ENCODE measurements at places on chromosomes 4 and X.
A peak's percentile ranks its signal among the peaks of the same experiment; 100 is the strongest.

- DNase-seq: no peak
Observed at GRCh38 chr4:149676076-149676475, 139.6 kb downstream of the IQCM start.

DNA sequence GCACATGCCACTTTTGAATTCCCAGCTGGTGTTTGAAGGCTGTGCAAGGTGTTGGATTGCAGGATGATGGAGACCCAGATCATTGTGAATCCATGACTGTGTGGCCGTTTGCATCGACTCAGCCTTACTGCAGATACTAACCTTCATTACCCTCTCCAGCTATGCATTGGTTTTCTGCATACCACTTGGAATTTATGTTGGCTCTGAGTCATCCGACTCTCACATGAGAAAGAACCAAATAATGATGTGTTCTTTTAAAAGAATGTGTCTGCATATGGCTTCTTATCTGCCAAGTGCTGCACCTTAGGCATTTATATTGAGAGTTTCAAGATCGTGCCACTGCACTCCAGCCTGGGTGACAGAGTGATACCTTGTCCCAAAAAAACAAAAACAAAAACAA lies 106.7 kb upstream of the PRKX start:
- peak; percentile 55 for DNase-seq

- DNase-seq: peak; percentile 78
Observed at GRCh38 chr4:19382993-19383756, 868.5 kb upstream of the SLIT2 start.

DNA sequence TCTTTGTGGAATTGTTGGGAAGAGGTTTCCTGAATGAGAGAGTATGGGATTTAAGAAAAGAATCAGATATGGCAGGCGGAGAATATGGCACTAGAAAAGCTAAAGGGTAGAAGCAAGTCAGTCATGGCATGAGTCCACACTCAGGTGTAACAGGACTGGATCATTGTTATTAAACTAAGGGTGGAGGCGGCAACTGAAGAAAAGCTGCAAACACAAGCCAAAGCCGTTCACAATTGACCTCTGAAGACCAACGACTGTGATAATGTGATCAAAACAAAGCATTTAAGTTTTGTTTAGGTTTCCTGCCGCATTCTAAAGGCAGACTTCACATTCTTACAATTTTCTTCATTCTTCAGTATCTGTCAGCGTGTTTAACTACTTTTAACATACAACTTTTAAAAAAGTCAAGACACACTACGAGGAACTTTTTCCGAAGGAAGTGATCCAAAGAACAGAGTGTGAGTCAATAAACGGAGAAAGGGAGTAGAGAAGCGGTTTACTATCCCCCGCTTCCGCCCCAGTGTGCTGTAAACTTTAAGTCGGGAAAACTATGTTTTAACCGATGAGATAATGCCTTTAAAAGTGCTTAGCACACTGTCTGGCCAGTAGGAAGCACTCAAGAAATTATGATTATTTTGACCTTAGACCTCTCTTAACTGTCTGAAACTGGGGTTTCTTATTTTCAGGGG lies 909 bp upstream of the SLAIN2 start:
- DNase-seq: peak; percentile 65

GRCh38 chr4:128227991-128228571 lies 59.5 kb downstream of the PGRMC2 start:
- no peak for DNase-seq

DNA sequence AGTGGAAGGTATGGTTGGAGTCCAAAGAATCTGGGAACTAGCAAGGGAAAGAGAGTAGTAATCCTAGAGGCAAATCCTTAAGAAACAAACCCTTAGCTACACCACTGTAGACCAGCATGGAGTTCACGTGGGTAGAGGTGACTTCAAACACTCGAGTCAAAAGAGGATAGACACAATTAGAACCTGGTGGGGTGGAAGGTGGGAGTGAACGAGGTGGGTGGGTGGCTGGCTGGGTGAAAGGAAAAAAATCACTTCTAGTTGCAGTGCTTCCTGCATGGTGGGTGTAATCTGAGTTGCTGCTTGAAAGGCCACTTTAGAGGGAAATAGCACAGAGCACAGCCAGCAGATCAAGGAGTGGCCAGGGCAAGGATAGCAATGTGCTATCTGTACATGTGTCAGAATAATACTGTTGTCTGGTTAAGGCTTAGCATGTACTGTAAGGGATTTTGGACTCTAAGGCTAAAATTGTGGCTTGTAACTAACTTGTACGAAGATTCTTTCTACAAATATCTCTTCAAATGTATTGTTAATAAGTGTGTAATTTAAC lies 356.2 kb downstream of the GRIA2 start:
- DNase-seq: no peak

GRCh38 chrX:13652287-13652793 lies 601 bp upstream of the TCEANC start:
- DNase-seq: peak; percentile 69

DNA sequence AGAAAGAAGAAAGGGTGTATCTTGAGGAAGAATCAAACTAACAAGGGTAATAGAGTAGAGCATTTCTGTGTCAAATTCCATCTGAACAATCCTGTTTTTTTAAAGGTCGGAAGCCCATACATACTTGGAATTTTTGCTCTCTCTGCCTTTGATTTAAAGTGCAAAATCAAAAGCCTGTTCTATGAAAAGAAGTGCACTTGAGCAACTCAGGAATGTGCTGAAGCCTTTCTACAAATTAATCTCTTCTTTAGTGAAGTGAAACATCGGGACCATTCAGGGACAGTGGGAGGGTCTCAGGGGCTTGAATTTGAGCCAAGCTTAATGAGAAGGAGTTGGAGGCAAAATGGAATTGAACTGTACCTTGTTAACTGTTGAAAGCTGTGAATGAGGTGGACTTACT lies 1008.5 kb upstream of the LCORL start:
- no peak for DNase-seq

DNA sequence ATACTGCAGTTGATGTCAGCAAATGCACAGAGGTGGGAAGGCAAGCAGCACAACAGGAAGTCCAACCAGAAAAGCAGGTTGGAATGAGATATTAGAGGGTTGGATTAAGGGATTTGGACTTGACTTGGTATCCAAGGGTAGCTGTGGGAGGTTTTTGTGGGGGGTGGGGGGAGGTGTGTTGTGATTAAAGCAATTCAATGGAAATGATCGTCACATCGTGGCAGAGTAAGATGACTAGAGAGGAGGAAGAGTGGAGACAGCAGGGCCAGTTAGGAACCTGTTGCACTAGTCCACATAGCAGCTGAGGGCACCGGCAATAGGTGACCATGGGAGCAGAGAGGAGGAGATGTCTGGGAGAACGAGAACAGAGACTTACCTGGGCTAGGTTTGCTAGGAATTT lies 2.4 kb downstream of the SLC25A43 start:
- DNase-seq: no peak

DNA sequence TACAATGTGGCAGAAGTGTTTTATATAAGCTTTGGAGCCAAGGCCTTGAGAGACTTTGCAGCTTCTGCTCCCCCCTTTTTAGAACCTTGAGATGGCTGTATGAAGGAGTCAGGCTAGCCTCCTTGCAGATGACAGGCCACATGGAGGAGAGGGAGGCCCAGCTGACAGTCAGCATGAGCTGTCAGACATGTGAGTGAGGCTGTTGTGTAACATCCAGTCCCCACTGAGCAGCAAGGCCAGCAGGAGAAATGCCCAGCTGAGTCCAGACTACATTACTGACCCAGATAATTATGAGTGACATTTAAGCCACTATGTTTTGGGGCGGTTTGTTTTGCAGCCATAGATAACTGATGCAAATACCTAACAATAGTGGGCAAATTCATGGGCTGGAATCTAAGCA lies 515.3 kb upstream of the ARX start:
- no peak for DNase-seq

DNA sequence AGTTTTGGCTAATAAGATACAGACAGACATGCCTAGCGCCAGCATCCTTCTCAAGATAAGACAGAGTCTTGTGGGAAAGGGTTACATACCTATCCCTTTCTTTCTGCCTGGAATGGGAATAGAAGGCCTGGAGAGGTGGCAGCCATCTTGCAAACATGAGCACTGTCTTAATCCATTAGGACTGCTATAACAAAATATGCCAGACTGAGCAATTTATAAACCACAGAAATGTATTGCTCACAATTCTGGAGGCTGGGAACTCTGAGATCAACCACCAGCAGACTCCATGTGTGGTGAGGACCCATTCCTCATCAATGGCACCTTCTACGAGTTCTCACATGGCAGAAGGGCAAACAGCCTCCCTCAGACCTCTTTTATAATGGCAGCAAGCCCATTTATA lies 26.5 kb upstream of the NEIL3 start:
- DNase-seq: no peak

- no peak for DNase-seq
Observed at GRCh38 chrX:10618961-10619360, 1.4 kb downstream of the MID1 start.

- DNase-seq: no peak
Observed at GRCh38 chr4:83230928-83231327, 53.7 kb downstream of the COQ2 start.

DNA sequence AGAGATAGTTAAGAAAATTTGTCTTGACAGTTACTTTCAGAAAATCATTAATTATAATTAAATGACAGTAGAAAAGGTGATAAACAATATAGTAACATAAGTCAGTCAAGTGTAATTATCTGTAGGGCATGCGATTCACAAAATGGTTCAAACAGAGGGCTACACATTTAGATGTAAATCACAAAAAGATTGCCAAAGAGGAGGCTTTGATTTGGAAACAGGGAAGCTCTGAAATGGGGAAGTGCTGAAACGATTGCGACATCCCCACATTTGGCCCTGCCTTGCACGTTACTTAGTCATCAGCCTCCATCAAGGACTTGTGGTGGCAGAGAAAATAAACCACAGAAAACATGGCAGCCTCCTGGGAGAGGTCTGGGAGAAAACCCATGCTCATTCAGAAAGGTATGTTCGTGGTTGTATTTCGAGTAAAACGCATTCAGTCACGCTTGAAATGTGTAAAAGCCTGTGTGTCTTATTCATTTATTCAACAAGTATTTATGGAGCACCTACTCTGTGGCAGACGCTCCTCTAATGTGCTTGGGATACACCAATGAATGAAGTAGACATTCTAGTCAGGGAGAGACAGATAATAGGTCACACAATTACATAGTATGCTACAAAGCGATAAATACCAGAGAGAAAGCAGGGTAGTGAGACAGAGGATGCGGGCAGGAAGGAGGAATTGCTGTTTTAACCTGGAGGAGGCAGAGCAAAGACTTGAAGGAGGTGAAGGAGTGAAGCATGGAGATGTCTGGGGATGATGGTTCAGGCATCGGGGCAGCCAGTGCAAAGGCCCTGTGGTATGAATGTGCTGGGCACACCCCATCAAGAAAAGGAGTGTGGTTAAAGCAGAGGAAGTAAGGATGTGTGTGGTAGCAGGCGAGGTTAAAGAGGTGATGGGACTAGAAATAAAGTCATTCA lies 7.8 kb downstream of the RBM47 start:
- DNase-seq: peak; percentile 89

GRCh38 chrX:82384401-82384800 lies 1123.7 kb upstream of the POU3F4 start:
- no peak for DNase-seq

DNA sequence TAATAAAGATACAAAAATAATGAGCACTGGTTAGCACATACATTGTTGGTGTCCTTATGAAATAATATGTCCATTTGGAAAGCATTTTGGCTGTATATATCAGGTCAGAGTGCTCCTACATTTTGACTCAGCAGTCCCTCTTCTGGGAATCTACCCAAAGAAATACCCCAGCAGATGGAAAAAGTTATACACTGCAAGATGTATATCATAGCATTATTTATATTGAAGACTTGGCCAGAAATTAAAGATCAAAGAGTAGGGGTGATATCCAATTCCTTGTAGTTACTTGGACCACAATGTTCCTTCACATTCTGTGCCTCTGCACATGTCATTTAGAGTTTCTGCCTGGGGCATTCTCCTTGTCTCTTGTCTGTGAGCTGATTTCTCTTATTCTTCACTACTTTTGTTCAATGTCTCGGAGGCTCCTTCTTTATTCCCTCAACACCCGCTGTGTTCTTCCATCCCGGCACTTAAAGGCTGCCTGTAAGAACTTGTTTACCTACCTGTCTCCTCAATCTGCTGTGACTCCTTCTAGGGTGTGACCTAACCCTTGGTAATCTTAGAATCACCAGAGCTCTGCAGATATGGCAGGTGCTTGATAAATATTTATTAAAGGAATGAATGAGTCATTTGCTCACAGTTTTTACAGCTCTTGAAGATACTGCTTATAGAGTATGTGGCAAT lies 3.1 kb upstream of the TSPAN5 start:
- DNase-seq: no peak

- DNase-seq: peak; percentile 13
Observed at GRCh38 chrX:11334165-11334564, 41.0 kb downstream of the AMELX start.

DNA sequence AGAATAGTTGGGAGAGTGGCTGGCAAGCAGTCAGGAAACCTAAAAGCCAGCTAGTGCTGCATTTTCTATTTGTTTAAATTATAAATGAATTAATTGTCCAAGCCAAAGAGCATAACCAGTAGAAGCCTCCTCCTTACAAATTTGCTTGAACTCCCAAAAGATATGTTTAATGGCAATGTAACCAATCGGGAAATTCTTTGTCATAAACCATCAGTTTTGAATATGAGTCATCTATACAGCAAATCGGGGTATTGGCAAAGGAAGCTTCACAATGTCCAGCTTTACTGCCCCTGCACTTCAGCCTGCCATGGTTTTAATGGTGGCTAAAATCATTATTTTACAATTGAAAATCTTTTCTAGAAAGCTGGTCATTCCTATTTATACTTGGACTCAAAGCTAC lies 216.6 kb downstream of the SHROOM3 start:
- no peak for DNase-seq

DNA sequence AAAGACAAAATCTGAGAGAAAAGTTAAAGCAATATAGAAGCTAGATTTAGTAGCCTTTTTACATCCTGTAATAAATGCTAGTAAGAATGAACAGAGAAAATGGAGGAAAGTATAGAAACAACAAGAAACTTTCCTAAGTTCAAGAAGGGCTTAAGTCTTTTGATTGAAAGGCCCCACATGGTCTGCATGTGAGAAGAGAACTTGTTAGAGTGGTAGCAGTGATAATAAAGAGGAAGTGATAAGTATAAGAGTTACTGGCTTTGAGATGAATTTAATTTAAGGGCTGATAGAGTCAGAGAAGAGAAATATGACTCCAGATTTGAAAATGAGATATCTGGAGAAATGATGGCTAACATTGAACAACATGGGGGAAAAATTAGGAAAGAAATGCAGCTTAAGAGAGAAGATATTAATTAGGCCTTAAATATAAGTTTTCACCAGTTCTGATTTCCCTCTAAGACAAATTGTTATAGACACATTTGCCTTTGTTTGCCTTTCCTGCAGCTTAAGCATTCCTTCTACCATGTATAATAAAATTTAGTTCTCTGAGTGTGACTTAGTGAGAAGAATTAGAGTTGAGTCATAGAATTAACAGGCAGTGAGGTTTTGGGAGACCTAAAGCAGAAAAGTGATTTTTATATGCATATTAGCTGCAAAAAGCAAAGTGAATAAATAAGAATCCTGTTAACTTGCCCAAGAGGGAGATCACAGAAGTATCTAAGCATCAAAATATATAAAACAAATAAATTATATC lies 18.4 kb downstream of the ZFX start:
- no peak for DNase-seq

DNA sequence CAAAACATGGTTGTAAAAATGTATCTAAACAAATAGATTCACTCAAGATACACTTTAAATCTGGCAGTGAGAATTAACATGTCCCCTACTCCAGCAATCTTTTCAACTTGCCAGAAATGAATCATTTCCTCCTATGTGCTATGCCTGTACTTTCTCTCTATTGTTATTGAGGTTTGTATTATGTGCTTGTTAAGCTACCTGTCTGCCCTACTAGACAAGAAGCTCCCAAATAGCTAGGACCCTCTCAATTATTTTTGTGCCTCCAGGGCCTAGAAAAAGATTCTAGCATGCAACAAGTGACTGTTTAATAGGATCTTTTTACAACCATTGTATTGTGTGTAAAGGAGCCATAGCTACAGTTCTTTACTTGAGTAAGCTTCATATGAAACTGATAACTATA lies 3.5 kb upstream of the SAP30 start:
- DNase-seq: no peak
